ENCODE measurements at places on chromosomes 1 and 21. TPM values are rescaled to one million over a fixed set of nuclear protein-coding genes. Genes with fewer than 3 reads are reported as not detected.

The ACOT11 gene
- 9.1 TPM for total RNA-seq

The CD55 gene
- 117 TPM for total RNA-seq

The NOTCH2 gene
- total RNA-seq = 45.9 TPM

The CDKN2C gene
- total RNA-seq = 11.3 TPM

The OLFML2B gene
- total RNA-seq = 9.2 TPM

The FCGR3A gene
- 39.1 TPM for total RNA-seq

The BCL10 gene
- 7.5 TPM for total RNA-seq

The RIPPLY3 gene
- total RNA-seq = not detected

The AP4B1 gene
- total RNA-seq = 8.3 TPM

DNA sequence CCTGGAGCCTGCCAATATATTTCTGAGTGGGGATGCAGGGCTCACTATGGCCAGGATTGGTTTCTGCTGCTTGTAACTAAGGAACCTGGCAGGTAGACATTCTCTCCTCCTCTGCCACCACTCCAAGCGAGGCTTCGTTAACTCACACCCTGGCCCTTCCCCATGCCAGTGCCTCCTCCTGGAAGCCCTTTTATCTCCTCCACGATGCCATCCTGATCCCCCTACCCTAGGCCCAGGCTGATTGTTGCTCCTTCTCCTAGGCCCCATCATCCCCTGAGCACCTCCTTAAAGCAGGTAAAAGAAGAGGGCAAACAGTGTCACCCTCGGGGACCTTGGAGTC, 118.5 kb downstream of the DMRTB1 start:
- H3K36me3 ChIP-seq = no peaks in the 10 kb centered on the region
- H3K27ac ChIP-seq = no peak overlapping the region
- DNase-seq = no peak

GRCh38 chr21:41428311-41428710, 2.3 kb downstream of the MX1 start:
- no peak overlapping the region for H3K27ac ChIP-seq
- DNase-seq = peak; percentile 43
- H3K4me1 ChIP-seq = no peaks in the 10 kb centered on the region
- no peaks in the 10 kb centered on the region for H3K27me3 ChIP-seq
- H3K36me3 ChIP-seq = peaks cover 17% of the 10 kb centered on the region

- no peaks in the 10 kb centered on the region for H3K36me3 ChIP-seq
- no peaks in the 10 kb centered on the region for H3K4me1 ChIP-seq
- no peak for DNase-seq
- H3K27ac ChIP-seq = no peak overlapping the region
- no peak overlapping the region for H3K4me3 ChIP-seq
Measured at GRCh38 chr1:203182387-203182953, 4.0 kb downstream of the CHI3L1 start.

DNA sequence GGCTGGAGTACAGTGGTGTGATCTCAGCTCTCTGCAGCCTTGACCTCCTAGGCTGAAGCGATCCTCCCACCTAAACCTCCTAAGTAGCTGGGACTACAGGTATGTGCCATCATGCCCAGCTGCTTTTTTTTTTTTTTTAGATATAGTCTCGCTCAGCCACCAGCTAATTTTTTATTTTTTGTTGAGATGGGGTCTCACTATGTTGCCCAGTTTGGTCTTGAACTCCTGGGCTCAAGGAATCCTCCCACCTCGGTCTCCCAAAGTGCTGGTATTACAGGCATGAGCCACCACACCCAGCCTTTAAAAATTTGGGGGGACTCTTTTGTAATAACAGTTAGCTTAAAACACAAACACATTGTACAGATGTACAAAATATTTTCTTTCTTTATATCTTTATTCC, 1.7 kb upstream of the SNX27 start:
- no peak overlapping the region for H3K4me3 ChIP-seq
- no peaks in the 10 kb centered on the region for H3K4me1 ChIP-seq
- H3K27ac ChIP-seq = no peak overlapping the region

- H3K27me3 ChIP-seq = no peaks in the 10 kb centered on the region
- DNase-seq = no peak
- H3K4me1 ChIP-seq = no peaks in the 10 kb centered on the region
Measured at GRCh38 chr1:191125950-191126349, 648.3 kb upstream of the BRINP3 start.

GRCh38 chr1:7912743-7913557, 27.7 kb downstream of the TNFRSF9 start:
- no peaks in the 10 kb centered on the region for H3K27me3 ChIP-seq
- no peaks in the 10 kb centered on the region for H3K36me3 ChIP-seq
- H3K4me1 ChIP-seq = no peaks in the 10 kb centered on the region
- H3K4me3 ChIP-seq = no peak overlapping the region
- DNase-seq = no peak
- no peak overlapping the region for H3K27ac ChIP-seq

DNA sequence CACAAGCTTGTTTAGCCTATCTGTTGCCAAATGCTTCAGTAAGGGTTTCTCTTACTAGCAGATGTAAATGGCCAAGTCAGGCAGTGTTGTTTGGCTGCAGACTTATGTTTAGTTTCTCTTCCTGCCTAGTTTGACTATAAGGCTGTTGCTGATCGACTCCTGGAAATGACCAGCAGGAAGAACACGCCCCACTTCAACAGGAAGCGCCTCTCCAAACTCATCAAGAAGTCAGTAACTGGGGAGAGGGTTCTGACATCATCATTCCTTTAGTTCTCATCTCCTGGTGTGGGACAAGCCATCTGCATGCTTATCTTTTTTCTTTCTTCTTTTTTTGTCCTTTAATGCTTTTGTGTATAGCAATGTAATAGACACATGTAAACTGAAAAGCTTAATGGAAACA, 25.1 kb downstream of the RRP1B start:
- H3K4me1 ChIP-seq = no peaks in the 10 kb centered on the region
- peaks cover 73% of the 10 kb centered on the region for H3K36me3 ChIP-seq
- DNase-seq = no peak
- H3K27ac ChIP-seq = no peak overlapping the region

DNA sequence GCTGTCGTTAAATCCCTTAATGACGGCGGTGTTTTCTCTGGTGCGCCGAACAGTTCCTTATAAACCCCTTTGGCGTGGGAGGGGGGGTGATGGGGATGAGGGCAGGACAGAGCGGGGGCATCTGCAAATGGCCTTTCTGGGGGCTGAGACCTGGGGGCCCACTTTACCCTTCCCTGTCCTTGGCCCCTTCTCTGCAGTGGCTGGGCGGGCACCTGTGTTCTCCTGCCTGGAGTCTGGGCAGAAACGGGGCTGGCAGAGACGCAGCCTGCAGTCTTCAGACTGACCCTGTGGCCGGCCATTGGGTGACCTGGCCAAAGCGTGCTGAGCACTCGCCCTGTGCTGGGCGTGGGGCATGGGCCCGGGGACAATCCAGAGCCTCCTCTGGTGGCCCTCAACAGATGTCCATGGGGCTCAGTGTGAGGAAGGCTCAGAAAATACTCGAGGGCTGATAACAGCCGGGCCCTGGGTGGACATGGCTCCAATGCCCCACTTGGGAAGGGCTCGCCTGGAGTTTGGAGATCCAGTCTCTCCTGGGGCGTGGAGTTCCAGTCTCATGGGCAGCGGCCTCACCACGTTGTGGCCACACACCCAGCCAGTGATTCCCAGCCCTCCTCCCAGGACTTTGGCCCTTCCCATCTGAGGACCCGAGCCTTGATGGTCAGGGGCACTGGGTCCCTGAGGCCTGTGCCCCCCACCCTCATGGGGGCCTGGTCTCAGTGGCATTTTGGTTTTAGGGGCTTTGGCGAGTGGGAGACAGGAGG, 50.8 kb upstream of the ACTRT2 start:
- no peaks in the 10 kb centered on the region for H3K36me3 ChIP-seq
- DNase-seq = no peak
- H3K27me3 ChIP-seq = no peaks in the 10 kb centered on the region
- H3K4me1 ChIP-seq = no peaks in the 10 kb centered on the region
- no peak overlapping the region for H3K27ac ChIP-seq

DNA sequence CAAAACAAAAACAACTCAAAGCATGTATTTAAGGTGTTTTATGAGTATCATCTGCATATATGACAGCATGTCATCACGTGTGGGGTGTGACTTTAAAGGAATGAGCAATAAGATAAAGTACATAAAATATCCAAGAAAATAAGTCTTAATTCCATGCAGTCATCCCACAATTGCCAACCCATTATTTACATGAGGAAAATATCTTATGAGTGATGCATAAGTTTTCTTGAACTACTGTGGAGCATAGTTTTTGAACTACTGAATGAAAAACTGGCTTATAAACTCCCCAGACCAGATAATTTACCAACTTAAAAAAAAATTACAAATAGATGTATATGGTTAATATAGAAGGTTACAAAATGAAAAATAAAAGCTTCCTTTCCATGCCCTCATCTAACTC, 29.7 kb upstream of the MTMR11 start:
- H3K4me1 ChIP-seq = no peaks in the 10 kb centered on the region
- no peak overlapping the region for H3K4me3 ChIP-seq
- no peak overlapping the region for H3K27ac ChIP-seq
- DNase-seq = no peak

DNA sequence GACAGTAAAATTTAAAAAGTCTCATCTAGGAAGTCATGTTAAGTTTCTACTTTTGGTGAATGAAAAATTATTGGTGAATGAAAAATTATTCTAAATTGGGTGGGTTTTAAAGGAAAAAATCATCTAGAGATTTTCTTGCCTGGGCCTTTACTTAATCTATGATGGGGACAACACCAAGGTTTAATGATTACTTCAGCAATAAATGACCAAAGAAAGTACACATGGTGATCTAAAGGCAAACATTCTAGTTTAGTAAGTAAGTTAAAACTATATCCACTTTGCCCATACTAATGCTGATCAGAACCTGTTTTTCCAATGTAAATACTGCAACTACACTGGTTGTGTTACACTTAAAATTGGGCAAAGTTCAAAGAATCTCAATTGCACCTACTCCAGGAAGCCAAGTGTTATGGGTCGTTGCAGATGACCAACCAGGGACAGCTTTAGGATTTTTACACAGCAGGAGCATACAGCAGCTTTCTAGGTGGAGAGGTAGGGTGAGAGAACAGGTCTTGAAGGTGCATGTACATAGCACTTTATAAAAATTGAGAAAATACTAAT, 14.6 kb upstream of the RPL5 start:
- H3K27ac ChIP-seq = no peak overlapping the region
- H3K27me3 ChIP-seq = no peaks in the 10 kb centered on the region
- no peaks in the 10 kb centered on the region for H3K36me3 ChIP-seq
- no peak for DNase-seq

DNA sequence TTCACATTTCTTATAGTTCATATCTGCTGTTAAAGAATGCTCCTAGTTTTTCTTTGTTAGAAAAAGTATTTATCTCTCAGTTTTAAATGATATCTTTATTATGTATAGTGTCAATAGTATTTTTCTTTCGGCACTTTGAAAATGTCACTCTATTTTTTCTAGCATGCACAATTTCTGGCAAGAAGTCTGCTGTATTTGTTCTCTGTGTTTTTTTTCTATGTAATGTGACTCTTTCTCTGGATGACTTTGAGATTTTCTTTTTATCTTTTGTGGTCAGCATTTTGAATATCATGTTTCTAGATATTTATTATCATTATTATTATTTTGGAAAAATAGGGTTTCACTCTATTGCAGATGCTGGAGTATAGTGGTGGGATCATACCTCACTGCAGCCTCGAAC, 285.2 kb downstream of the PTGER3 start:
- no peak for DNase-seq
- H3K4me1 ChIP-seq = no peaks in the 10 kb centered on the region
- H3K36me3 ChIP-seq = no peaks in the 10 kb centered on the region

GRCh38 chr1:94716965-94717364, 103.2 kb upstream of the SLC44A3 start:
- no peaks in the 10 kb centered on the region for H3K36me3 ChIP-seq
- no peak for DNase-seq
- H3K4me3 ChIP-seq = no peak overlapping the region
- H3K4me1 ChIP-seq = no peaks in the 10 kb centered on the region
- H3K27ac ChIP-seq = no peak overlapping the region

DNA sequence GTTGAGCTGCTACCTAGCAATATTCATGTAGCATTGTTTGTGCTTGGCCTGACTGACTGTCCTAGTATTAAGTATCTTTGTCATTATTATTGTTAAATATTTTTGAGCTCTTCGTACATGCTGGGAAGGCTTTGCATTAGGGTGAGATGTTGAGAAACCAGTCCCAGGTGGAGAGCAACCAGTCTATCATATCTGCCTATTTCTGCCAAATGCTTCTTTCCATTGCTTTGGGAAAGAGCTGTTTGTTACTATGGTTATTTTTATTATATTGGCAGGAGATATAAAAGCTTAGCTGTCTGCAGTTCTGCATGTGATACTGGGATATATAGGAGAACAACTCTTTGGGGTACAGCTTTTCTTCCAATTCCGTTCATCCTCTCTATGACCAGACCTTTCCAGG, 85.1 kb downstream of the CLDN17 start:
- DNase-seq = no peak
- no peaks in the 10 kb centered on the region for H3K27me3 ChIP-seq
- H3K27ac ChIP-seq = no peak overlapping the region

GRCh38 chr1:22031214-22031962, 21.1 kb upstream of the CDC42 start:
- H3K27me3 ChIP-seq = no peaks in the 10 kb centered on the region
- H3K4me3 ChIP-seq = no peak overlapping the region

GRCh38 chr1:2228694-2229036, 546 bp downstream of the SKI start:
- no peaks in the 10 kb centered on the region for H3K27me3 ChIP-seq
- peak overlapping the region; percentile 58 for H3K4me3 ChIP-seq
- no peak for DNase-seq
- H3K36me3 ChIP-seq = no peaks in the 10 kb centered on the region
- no peaks in the 10 kb centered on the region for H3K4me1 ChIP-seq

DNA sequence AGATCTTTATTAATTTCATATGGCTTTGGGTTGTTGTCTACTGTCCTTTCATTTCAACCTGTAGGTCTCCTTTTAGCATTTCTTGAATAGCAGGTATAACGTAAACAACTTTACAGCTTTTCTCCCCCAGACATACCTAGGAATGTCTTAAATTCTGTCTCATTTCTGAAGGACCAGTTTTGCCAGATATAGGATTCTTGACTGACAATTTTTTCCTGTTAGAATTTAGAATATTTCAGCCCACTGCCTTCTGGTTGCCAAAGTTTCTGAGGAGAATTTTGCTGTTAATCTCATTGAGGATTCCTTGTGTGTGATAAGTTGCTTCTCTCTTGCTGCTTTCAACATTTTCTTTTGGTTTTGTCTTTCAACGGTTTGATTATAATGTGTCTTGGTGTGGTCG, 60.1 kb downstream of the CCDC30 start:
- H3K27ac ChIP-seq = no peak overlapping the region
- no peak for DNase-seq
- H3K4me1 ChIP-seq = no peaks in the 10 kb centered on the region
- H3K4me3 ChIP-seq = no peak overlapping the region

DNA sequence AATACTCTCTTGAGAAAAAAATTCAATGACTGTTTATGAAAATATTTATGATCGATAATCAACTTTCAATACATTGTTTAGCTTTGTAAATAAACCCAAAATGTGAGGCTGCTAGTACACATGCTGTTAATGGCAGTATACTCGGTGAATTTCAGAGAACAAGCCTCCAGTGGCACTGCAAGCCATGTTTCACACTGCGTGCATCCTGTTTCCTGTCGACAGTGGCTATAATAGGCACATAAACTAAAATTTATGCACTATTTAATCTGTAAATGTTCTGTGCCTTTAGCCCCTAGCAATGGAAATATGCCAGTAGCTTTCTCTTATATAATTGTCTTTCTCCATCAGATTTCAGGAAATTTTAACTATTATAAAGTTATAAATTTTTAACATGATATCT, 26.3 kb upstream of the RGS18 start:
- H3K4me1 ChIP-seq = no peaks in the 10 kb centered on the region
- no peaks in the 10 kb centered on the region for H3K36me3 ChIP-seq
- H3K4me3 ChIP-seq = no peak overlapping the region
- no peaks in the 10 kb centered on the region for H3K27me3 ChIP-seq
- no peak for DNase-seq

- no peaks in the 10 kb centered on the region for H3K36me3 ChIP-seq
- no peaks in the 10 kb centered on the region for H3K27me3 ChIP-seq
- no peak overlapping the region for H3K4me3 ChIP-seq
- DNase-seq = no peak
Measured at GRCh38 chr21:28580585-28580984, 412.1 kb downstream of the LTN1 start.
